ENCODE measurements at places on chromosomes 6 and 20.

DNA sequence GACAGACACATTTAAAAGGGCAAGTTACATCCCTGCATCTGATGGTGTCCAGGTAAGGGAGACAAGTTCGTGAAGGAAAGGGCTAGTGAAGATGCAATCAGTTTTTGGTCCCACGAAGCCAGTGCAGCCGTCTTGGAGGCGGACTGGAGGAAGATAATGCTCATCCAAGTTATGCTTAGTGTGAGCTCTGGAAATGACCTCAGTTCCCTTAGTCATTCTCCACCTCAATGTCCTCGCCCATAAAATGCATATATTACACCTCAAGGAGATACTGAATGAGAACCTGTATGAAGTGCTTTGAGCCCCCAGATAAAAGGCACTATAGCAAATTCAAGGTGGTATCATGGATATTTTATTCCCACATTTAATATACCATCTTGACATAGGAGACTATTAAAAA lies 358.8 kb downstream of the ADGRB3 start:
- no peak for DNase-seq

GRCh38 chr6:1868561-1869261 lies 259.0 kb downstream of the FOXC1 start:
- DNase-seq = no peak

DNA sequence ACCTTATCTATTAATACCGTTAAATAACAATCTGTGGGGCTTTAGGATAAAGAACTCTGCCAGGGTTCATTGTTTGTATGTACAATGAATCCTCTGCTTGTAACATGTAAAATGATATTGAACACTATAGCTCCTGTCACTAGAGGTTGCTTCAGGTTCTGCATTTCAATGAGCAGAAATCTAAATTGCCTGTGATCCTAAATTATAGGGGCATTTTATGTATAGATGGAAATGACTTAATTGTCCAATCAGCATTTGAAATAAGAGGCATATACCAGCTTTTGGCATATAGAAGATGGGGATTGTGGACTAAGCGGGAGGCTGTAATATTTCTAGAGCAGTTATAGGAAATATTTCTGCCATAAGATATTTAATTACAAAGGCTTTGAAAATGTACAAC lies 2.0 kb downstream of the NCOA3 start:
- DNase-seq = no peak

DNA sequence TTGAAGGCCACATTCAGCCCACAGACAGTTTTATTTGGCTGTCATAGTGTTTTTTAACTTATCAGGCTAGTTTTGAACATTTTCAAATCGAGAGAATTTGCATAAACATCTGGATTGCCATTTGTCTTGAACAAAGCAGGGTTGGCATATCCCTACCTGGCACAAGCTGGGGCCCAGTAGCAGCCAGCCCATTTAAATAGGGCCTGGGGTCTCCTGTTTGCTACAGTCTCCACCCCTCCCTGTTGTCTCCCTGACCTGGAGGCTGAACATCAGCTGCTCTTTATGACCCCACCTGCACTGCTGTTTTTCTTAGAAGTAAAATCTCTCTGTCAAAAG lies 10.5 kb downstream of the BCAS4 start:
- no peak for DNase-seq

DNA sequence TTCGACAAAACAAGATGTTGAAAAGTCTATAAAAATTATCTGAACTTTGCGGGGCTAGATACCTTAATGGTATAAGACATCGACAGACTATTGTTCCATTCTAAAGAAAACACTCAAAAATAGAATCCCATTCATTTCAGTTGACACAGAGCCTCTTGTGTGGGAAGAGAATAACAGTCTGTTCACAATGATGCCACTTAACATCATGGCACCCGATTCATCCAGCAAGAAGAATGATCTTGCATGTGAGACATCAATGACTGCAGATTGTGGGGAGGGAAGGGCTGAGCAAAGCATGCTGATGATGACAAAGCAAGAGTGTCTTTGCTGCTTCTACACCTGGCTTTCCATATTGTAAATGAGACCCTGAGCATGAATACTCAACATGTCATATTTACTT lies 49.7 kb upstream of the ARMH2 start:
- DNase-seq = no peak

- DNase-seq = no peak
Observed at GRCh38 chr6:11404081-11404480, 133.5 kb upstream of the TMEM170B start.

DNA sequence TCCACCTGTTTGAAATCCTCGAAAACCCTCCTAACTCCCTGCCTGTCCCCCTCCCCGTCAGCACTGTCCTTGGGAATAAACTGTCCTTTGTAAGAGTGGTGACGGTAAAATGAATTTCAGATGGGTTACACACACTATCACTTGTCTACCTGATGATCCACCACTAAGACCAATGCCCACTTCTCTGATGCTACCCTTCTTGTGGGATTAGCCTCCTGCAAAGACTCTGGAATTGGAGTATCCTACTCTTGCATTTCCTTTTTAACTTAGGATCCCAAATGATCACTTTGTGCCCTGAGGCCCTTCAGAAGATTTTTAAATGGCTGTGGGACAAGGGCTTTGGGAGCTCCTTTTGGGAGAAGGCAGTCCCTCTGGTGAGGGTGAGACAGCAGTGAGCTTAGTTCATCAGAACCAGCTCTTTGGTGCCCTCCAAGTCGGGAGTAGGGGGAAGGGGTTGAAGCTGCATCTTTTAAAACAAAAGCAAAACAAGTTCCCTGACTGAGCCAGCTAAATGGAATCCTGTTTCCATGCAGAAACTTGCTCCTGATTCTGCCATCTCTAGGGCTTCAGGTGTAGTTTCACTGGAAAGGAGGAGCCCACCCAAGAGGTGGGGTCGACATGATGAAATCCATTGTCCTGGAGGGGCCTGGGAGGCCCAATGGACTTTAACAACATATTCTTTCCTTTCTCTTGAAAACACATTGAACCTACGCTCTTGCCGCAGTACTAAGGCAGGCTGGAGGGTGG lies 86.5 kb downstream of the ASXL1 start:
- peak; percentile 27 for DNase-seq

DNA sequence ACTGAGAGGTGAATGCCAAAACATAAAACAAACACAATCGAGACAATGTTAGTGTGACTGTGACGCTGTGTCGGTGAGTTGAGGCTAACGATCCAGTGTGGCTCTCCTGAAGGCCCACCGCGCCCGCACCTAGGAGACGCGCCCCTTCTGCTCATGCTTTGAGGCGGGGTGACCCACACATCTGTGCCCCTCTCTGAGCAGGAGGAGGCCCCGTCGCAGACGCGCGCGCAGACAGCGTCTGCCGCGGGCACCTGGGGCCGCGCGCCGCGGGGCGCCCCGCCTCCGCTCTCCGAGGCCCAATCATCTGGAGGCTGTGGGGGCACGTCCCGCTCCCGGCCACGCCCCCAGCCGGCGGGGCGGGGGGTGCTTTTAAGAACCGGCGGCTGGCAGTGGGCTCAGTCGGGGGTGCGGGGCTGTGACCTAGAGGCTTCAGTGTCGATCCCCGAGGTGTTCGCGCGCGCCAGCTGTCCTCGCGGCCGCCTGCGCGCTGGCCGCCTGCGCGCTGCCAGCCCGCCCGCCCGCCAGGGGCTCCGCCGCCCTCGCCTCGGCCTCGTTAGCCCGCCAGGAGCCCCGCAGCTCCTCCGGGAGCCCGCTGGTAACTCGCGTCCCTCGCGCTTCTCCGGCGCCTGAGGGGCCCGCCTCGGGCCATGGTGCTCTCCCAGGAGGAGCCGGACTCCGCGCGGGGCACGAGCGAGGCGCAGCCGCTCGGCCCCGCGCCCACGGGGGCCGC lies at the start of gene SLC16A10:
SLC16A10 (plus strand) TSS at position 398 of the 730 bp plus-strand sequence; CDS start at position 648, 250 bp downstream.
- DNase-seq = peak; percentile 84

- DNase-seq = no peak
Observed at GRCh38 chr6:129233458-129234134, 350.7 kb downstream of the LAMA2 start.

- no peak for DNase-seq
Observed at GRCh38 chr20:44478206-44478605, 2.5 kb downstream of the TTPAL start.

DNA sequence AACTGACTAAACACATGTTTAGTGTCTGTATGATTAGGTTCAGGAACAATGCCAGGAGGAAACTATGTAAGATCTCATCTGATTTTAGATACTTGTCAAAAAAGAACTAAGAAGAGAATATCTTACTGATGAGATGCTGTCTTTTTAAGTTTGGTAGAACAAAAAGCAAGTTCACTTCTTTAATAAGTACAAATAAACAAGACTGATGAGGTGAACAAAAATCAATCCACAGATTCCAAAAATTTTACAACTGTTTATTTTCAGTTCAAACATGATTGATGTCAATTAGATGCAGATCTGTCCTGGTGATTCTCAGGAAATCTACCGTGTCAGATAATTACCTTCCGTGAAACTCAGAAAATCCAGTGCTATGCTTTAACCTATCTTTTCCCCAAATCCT lies 24.9 kb downstream of the EPHA7 start:
- DNase-seq = no peak

All from right forelimb (tissue), 1 donor.